Stimulated activated CD8-positive, alpha-beta memory T cell treated with anti-CD3 and anti-CD28 coated beads, Interleukin-15, amount 100 ng/mL, for 4 hours (primary cell): ENCODE measurements at places on chromosomes 16 and 17.

GRCh38 chr17:50262001-50262794, 12.1 kb upstream of the TMEM92 start:
- DNase-seq = no peak

GRCh38 chr17:83075270-83075880, 4.0 kb upstream of the METRNL start:
- DNase-seq = no peak

- no peak for DNase-seq
Observed at GRCh38 chr17:63775420-63775819, 1.4 kb downstream of the DDX42 start.

DNA sequence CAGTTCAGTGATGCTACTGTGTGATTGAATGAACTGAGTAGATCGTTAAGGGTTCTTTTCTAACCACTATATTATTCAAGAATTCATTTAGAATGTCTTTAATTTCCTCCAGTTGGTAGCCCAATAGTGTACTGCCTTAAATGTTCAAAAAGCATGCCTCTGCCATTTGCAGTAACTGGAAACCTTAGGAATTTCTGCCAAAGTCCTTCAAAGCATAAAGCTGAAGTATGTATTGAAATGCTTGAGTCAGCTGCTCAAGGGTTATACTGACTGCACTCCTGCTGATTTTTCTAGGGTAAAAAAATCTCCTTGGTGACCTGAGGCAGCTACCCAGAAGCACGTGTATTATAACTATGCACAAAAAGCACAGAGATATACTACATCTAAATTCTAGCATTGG, 56.5 kb downstream of the SNTB2 start:
- no peak for DNase-seq

- DNase-seq = no peak
Observed at GRCh38 chr16:56190677-56191155, 573 bp upstream of the GNAO1 start.

GRCh38 chr16:10761373-10761772, 17.7 kb downstream of the NUBP1 start:
- no peak for DNase-seq

GRCh38 chr16:71501547-71501946, 12.4 kb upstream of the ZNF19 start:
- DNase-seq = no peak

DNA sequence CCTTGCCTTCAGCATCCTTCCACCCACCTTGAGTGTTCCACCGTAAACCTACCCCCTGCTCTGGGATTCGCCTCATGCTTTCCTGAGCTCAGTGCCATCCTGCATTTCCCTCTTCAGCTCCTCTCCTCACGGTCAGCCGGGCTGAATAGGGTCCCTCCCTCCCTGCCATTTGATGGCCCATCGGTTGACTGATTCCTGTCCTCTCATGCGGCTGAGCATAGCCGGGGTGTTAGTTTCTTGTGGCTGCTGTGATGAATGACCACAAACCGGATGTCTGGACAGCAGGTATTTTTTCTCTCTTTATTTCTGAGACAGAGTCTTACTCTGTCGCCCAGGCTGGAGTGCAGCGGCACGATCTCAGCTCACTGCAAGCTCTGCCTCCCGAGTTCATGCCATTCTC, 44.1 kb upstream of the MGAT5B start:
- DNase-seq = no peak

DNA sequence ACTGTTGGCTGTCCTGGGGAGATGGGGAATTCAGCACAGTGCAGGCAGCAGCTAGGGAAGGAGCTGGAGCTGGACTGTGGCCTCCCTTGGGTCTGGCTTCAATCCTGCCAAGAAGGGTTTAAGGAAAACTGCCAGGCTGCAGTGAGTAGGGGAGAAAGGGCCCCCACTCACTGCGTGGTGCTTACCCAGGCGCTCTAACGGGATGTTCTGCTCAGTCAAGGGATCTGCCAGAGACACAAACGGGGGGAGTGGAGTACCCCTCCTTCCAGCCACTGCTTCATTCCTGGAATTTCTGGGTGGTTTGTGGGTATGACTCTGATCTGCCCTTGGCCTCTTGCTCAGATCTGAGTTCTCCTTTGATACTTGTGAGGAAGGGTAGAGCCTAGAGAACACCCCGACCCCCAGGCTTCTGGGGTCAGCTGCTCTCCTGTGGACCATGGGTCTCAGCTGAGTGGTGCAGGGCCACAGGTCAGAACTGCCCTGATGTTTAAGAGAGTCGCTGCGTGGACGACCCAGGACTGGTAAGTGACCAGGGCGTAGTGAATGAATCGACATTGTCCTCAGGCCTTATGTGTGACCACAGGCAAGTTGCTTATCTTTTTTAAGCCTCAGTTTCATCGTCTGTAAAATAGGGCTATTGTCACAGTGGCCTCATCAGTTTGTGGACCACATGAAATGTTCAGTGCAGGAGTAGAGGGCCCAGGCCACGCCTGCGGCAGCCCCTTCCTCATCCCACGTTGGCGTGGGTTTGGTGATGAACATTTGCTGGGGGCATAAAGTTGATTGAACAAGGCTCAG, 9.6 kb downstream of the CRISPLD2 start:
- DNase-seq = no peak

GRCh38 chr17:46962374-46962790, 16.7 kb downstream of the RPRML start:
- DNase-seq = no peak

DNA sequence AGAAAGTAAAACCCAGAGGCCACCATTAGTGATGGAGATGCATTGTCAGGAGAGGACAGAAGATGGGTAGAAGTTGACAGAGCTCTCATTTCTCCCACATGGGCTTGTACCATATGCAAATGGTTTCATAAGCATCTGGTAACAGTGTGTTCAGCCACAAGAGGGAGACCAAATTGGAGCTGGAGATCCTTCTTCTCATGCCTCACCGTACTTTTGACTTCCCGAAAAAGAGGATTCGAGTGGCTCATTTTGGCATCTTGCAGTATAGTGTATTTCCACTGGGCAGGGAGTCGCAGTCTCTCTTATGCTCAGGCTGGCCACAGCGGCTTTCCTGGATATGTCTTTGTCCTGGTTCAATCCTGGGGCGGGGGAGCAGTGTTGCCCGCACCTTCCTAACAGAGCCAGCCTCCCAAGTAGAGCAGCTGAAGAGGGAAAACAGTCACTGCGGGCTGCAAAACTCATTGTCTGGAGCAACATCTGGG, 23.8 kb downstream of the TBC1D3B start:
- no peak for DNase-seq

GRCh38 chr17:38544175-38544838, 61.4 kb downstream of the SRCIN1 start:
- DNase-seq = no peak

GRCh38 chr16:85363881-85364280, 249.2 kb upstream of the GSE1 start:
- no peak for DNase-seq

GRCh38 chr16:13944816-13945215, 24.9 kb downstream of the ERCC4 start:
- no peak for DNase-seq

- DNase-seq = no peak
Observed at GRCh38 chr17:30393491-30393890, 14.8 kb downstream of the CPD start.

DNA sequence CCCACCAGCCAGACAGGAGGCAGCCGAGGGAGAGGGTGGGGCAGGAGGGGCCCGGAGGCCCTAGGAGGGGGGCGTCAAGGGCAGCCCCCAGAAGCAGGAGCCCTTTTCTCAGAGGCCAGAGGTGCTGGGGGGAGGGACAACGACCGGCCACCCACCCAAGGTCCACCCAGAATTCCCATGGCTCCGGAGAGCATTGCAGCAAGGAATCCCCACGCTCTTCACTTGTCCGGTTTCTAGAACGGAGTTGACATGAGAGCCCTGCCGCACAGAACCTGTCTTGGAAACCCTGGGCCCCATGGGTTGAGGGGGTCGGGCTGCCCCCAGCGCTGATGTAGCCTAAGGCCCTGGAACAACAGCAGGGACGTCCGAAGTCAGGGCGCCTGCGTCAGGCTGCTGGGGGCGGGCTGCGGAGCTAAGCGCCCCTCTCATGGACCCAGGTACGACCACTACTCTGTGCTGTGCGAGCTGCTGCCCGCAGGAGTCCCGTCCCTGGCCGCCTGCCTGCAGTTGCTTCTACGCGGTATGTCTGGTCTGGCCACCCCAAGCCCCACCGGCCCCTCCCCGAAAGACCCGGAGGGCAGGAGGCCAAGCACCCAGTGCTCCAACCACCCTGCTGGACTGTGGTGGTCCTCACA, 11.2 kb downstream of the CYBC1 start:
- DNase-seq = no peak

GRCh38 chr17:73498176-73498575, 146.1 kb downstream of the SDK2 start:
- DNase-seq = no peak

GRCh38 chr17:6408735-6409134, 26.2 kb downstream of the AIPL1 start:
- no peak for DNase-seq

GRCh38 chr17:37774504-37774903, 29.6 kb upstream of the HNF1B start:
- no peak for DNase-seq

GRCh38 chr17:21287703-21288449, 3.4 kb downstream of the MAP2K3 start:
- DNase-seq = peak; percentile 97

DNA sequence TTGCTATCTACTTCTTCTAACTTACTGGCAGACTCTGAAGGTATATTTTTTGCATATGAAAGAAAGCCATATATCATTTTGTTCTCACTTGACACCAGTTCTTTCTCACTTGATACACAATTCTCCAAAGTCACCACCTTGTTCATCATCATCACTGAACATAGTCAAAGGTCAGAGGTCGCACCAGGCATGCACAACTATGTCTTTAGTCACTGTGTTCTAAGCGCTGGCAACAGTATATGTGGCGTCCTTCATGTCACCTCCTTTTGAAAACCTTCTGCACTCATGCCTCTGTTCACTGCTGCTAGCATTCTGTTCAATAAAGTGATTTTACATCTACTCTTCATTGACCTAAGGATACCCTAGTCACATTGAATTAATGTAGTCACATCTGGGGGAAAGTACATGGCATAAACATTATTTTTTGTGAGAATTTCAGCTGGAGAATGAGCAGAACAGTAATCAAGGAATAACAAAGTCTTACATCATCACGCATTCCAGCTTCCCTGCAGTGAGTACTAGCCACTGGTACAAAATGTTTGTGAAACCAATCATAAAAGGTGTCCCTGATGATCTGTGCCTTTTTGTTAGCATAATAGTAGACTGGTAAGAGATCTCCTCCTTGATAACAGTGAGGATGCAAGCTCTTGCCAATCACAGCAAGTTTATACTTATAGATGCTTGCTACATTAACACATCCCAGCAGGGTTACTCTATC, 20.5 kb upstream of the TBX4 start:
- no peak for DNase-seq

GRCh38 chr17:263271-263670, 81.8 kb upstream of the DOC2B start:
- no peak for DNase-seq

DNA sequence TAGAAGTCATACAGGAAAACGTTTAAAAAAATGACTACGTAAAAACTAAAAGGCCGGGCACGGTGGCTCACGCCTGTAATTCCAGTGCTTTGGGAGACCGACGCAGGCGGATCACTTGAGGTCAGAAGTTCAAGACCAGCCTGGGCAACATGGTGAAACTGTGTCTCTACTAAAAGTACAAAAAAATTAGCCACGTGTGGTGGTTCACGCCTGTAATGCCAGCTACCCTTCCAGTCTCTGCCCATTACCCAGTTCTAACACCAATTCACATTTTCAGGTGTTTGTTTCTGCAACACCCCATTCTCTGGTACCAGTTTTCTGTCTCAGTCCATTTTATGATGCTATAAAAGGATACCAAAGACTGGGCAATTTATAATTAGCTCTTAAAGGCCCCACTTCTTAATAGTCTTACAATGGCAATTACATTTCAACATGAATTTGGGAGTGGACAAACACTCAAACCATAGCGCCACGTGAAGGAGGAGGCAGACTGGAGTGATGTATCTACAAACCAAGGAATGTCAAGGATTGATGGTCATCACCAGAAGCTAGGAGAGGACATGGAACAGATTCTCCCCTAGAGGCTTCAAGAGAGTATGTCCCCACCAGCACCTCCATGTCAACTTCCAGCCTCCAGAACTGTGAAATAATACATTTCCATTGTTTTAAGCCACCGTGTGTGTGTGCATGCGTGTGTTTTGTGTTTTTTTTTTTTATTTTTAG, 791 bp upstream of the C17orf75 start:
- DNase-seq = no peak

DNA sequence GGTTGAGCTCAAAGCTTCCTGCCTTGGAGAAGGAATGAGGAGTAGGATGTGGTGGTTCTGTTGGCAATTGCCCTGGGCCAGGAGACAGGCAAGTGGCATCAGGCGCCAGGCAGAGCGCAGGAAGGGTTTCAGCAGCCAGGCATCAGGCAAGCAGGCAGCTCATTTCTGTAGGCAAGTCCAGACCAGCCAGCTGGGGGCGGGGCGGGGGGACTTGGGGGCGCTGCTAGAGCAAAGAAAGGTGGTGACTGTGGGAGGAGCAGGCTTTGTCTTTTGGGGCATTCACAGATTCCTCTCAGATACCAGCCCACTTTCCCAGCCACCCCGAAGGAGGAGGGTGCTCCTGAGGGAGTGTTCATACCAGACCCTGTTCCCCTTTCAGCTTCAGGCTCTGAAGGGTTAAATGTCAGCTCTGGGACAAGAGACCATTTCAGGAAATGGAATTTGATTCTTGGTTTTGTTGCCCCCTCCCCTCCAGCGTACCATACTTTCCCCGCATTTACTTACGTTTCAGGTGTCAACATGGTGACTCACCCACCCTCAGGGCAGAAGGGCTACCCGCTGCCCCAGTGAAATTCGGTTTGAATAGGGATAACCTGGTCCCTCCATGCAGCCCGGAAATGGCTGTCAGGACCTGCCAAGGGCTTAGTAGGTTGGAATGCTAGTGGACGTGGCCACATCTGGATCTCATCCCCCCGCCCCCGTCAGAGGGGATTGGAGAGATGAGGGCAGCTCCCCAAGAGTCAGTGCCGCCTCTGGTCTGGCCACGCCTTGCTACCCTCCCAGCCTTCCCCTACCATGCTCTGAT, 13.2 kb downstream of the NGFR start:
- no peak for DNase-seq

DNA sequence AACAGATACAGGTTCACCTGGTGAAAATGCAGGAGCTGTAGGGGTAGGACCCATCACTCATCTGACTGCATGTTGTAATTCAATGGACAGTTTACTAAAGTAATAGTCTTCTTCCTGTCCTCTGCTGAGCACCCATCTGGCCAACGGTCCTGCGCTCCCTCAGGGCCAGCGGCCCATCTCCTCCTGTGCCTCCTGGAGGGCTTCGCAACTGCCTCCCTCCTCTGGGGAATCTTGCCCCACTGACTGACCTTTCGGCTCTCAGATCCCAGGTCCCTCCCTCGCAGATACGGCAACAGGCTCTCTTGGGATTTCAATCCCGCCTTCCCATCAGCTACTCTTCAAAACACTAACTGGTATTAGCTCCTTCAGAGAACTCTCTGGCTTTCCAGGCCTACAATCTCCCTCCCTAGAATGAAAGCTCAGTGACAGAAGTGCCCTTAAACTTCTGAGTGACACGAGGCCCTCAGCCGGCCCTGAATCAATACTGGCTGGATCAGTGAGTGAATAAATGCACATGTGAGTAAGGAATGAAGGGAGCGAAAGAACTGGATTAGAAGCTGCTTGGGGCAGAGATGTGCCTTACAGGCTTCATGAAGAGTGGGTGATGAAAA, 1.3 kb downstream of the PEMT start:
- DNase-seq = no peak
